ENCODE measurements at places on chromosomes 1 and 21.

GRCh38 chr1:109652402-109652801 lies 3.5 kb upstream of the GSTM4 start:
- DNase-seq, result no peak

- no peak for DNase-seq
Measured at GRCh38 chr1:240020871-240021270, 70.8 kb upstream of the FMN2 start.

DNA sequence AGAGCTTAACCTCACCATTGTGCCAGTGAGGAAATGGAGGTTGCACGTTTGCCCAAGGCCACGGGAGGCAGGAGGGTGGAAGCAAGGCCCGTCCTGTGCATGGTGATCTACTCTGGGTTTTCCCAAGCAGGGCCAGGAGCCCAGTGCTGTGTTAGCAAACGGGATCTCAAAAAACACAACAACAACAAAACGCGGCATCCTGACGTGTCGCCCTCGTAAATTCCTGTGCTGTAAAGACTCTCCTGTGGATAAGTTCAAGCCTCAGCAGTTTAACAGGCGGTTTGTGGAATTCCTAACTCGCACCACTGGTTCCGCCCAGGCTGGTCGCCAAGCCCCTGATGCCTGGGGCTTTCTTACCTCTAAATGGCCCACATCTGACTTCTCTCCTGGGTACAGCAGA lies 39.1 kb downstream of the TFF3 start:
- no peak for DNase-seq

DNA sequence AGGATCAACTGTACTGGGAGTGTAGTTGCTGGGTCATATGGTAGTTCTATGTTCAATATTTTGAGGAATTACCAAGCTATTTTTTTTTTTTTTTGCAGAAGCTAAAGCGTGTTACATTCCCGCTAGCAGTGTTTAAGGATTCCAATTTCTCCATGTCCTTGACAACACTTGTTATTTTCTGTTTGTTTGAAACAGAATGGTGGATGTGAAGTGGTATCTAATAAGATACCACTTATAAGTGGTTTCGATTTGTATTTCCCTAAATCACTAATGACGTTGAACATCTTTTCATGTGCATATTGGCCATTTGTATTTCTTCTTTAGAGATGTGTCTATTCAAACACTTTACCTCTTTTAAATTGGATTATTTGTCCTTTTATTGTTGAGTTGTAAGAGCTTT lies 112.2 kb downstream of the DISP1 start:
- no peak for DNase-seq

- no peak for DNase-seq
Measured at GRCh38 chr1:231866392-231867331, 240.1 kb downstream of the DISC1 start.

DNA sequence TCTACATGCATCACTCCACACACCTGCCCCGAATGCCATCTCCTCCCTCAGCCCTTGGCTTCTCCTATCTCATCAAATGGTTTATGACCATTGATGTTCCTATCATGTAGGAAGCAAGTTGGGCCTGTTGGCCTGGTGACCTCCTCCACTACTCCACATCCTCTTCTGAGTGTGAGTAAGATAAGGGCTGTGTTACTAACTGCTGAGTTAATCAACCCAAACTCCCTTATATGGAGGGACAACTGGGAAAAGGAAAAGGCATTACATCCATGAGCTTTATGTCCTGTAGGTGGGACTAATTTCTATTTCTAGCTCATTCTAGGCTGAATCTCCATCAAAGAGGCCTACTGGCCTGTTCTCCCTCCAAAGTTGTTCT lies 57.6 kb downstream of the WLS start:
- no peak for DNase-seq

DNA sequence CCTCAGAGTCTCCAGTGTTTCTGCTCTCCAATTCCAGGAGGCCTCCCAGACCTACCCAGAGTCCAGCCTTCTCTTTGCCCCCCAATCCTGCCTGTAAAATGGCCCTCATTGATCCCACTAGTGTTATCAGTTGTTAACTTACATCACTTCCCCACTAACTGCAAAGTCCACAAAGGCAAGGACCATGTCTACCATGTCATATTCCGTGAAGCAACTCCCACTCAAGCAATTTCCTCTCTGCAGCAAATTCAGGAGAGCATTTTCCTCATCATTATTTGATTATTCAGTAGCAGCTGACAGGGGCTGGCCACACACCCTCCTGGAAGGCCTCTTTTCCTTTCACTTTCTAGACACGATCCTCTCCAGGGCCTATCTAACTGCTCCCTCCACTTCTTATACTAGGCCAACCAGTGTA lies 153.5 kb downstream of the RERE start:
- DNase-seq, result no peak

GRCh38 chr1:98267423-98267822 lies 346.6 kb upstream of the DPYD start:
- no peak for DNase-seq

DNA sequence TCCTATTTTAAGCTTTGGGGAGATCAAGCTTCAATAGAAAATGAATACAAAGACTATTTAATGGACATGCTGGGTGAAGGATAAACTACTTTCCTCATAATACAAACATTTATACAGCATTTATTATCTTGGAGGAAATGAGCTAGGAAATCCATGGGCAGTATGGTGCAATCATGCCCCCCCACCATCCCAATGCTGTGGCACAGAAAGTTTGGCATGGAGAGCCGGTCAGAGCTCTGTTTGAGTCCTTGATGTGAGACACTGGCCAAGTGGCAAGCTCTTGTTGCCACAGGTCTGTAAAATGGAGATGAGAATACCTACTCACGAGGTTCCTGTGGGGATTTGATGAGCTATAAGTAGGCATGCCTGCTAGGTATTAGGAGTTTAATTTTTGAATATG lies 120.6 kb downstream of the MAB21L3 start:
- no peak for DNase-seq

- DNase-seq, result peak; percentile 65
Measured at GRCh38 chr1:200038325-200038980, 10.9 kb downstream of the NR5A2 start.

DNA sequence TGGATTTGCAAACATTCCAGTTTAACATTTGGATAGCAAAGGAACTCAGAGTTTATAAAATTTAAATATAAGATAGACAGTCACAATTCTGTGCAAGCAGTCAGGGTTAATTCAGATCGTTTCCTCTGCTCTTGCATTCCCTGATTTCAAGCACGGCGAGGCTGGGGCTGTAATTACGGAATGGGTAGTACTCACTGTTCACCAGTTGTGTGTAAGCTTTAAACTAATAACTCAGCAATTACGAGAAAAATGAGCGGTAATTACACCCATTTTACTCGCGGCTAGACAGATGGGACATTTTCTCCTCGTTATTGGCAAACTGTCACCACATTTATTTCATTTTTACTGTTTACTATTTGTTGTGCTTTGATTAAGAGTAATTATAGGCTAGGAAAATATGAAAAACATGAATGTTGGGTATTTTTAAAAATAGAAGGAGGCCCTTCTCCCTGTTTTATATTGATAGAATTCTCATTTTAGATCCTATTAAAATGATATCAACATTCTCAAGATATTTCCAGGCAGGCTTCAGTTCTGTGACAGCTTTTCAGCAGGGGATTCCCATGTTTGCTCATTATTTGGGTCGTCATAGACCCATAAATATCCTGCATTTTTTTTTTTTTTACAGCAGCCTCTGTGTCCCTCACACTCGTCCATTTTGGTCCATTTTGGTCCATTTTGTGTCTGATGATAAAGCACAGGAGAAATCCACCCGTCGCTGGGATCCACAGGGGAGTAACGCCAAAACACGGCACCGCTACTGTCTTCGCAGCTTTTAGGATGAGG lies 208.3 kb downstream of the DSCAM start:
- no peak for DNase-seq

GRCh38 chr1:162079030-162079429 lies 9.5 kb downstream of the NOS1AP start:
- no peak for DNase-seq

DNA sequence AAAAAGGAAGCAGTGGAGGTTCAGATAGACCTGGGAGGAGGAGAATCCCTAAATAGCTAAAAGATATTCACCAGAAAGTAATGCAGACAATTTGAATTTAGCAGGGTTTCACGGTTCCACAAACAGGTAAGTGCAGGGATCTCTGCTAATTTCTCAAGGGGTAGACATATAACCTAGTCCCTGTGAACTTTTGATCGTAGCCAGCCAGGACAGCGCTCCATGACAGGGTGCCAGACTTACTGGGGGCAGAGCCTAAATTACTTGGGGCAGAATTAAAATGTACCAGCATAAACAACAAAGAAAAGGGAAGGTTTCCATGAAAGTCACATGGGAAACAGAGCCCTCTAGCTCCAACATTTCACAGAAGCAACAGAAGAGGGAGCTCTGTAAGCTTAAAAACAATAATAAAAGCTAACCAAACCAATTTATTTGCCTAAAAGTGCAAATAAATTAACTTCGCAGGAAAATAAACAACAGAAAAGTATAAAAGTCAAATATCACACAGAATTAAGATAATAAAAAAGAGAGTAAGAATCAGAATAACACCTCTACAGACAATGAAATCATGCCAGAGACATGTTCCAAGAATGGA lies 198.3 kb downstream of the DUSP10 start:
- no peak for DNase-seq

DNA sequence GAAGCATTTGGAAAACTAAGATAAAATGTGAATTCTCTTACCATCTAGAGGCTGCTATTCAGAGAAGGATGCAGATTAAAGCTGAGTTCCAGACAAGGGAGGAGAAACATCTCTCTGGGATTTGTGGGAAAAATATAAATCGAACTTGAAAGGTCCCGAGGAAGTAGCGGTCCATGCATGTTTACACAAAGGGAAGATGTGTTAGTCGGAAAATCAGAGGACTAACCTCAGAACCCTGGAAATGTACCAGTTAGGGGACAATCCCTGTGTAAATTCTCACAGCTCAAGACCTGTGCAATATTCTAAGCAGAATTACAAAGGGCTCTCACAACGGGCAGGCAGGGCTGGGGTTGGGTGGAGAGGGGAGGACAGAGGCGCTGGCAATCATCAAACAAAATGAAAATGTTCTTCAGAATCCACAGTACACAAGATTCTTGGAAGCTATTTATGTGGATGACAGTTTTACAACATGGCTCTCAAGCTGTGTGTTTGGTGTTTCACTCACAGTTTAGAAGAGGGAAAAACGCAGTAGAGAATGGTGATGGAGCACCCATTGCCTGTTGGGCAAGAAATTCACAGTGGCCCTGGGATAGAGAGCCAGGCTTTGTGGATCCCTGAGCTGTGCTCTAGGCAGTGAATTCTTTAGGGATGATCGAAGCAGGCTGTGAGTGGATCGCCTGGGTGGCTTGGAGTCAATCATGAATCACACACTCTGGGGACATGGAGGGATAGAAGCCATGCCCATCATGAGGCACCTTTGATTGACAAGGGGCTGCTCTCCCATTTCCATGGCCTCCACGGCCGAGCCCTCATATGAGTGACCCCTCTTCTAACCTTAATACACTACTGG lies 47.6 kb downstream of the KCNJ6 start:
- no peak for DNase-seq

- no peak for DNase-seq
Measured at GRCh38 chr1:53500204-53501064, 41.2 kb downstream of the DMRTB1 start.

DNA sequence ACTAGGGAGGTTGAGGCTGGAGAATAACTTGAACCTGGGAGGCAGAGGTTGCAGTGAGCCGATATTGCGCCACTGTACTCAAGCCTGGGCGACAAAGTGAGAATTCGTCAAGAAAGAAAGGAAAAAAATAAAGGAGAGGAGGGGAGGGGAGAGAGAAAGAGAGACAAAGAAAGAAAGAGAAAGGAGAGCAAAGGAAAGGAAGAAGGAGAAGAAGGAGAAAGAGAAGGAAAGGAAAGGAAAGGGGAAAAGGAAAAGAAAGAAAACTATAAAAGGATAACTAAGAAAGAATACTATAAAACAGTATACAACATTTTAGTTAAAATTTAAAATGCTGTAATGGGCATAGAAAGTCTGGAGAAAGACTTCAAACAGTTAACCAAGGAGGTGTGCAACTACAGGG lies 33.6 kb downstream of the EIF4G3 start:
- DNase-seq, result no peak

DNA sequence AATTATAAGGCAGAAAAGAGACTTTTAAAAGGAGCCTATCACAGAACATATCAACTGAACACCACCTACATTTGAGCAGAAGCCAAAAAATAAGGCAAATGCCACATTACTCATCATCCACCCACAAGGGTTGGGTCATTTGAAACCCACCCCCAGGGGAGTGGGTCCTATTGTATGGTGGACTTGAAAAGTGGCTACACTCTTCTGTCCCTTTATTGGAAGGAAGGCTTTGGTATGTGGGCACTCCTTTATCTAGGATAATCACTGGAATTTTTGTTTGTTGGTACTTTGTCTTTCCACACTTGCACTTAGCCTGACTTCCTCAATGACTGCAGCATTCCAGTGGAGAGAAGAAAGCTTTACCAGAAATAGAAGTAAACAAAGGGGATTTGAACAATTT lies 157.2 kb upstream of the COL11A1 start:
- no peak for DNase-seq
